ENCODE measurements at places on chromosomes 12 and 14.

DNA sequence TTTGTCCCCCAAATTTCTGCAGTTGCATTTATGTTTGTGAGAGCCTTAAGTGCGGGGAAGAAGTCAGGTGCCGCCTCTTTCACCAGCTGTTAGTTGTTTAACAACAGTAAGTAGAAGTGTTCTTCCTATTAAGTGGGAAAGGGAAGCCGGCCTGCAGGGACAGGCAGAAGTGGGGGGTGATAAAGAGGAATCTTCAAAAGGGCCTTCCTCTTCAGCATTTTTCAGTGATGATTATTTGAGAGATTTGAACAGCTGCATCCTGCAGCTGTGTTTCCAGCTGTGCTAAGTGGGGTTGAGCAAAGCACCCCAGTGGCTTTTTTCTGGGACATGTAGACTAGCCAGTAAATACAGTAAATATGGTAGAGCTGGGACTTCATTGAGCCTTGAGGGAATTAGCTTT is 32.1 kb upstream of the SLC38A1 start:
- no peak for DNase-seq

DNA sequence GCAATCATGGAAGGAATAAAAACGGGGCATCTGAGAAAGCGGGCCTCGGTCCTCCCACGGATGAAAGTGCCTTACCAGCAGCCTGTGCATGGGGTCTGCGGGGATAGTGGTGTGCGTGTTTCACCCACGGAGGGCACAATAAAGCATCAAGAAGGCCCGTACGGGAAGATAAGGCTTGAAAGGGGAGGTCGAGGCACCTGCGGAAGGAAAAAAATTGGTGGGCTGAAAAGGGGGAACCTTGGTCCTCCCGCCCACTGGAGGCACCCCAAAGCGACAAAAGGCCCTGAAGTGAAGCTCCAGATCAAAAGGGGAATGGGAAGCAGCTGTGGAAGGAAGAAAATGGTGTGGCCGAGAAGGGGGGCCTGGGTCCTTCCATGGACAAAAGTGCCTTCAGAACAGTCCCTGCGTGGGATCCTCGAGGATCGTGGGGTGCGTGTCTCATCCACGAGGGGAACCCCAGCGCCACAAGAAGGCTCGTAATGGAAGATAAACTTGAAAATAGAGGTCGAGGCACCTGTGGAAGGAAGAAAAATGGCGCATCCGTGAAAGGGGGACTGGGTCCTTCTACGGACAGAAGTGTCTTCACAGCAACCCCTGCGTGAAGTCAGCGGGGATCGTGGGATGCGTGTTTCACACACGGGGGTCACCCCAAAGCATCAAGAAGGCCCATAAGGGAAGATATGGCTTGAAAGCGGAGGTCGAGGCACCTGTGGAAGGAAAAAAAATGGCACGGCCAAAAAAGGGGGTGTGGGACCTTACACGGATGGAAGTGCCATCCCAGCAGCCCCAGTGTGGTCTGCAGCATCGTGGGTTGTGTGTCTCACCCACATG is 276.9 kb downstream of the ALG10 start:
- no peak for DNase-seq

DNA sequence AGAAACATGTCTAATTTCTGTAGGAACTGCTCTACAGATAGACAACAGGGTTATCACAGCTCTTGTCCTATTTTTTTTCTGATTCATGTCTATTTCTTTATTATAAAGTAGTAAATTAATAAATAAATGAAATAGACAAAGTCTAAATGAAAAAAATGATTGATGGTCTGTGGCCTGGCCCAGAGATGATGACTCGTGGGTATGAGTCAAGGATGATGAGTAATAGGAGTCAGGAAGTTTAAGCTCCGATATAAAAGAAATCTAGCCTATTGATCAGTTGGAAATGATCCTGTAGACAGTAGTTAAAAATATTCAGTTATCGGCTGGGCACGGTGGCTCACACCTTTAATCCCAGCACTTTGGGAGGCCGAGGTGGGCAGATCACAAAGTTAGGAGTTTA is 90.6 kb upstream of the RTL1 start:
- peak; percentile 18 for DNase-seq

DNA sequence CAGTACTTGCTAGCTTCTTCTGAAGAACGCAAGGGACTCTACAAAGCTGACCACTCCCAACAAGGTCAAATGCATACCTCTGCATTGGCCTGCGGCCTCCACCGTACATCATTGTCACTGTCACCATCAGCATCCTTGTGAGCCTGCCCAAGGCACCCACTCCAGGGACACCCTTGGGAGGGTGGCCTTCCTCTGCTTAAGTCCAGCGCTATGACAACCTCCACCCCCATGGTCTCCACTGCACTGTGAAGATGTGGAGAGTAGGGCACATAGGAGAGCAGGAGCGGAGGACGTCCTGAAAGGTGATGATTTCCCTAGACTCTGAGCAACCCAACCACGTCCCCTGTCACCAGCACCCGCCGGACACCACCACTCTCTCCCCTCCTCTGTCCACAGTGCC is 252.8 kb downstream of the ALG10 start:
- no peak for DNase-seq

DNA sequence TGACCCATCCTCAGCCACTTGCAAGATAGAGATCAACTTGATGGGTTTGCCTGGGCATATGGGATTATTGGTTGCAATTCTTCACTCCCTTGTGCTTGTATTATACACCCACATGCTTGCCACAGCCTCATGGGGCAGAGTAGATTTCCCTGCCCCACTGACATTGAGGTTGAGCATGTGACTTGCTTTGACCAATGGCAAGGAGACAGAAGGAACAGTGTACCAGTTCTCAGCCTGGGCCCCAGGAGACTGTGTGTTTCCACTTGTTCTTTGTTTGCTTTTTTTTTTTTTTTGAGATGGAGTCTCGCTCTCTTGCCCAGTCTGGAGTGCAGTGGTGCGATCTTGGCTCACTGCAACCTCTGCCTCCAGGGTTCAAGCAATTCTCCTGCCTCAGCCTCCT is 31.8 kb downstream of the CALM1 start:
- no peak for DNase-seq

Data from stromal cell of bone marrow (primary cell).